Cardiac ventricle fibroblast (primary cell): ENCODE measurements at places on chromosomes 7 and 10. TPM values are rescaled to one million over a fixed set of nuclear protein-coding genes. Genes with fewer than 3 reads are reported as not detected.

The KNDC1 gene
- total RNA-seq: 0.29 and 0.62 TPM in 2 replicates

The SLC26A4 gene
- 0.05 and 0.44 TPM in 2 replicates for total RNA-seq

The DGKI gene
- 1.1 and 1.3 TPM in 2 replicates for total RNA-seq

The SEMA3A gene
- 0.34 and 0.69 TPM in 2 replicates for total RNA-seq

The SRGN gene
- 245 and 294 TPM in 2 replicates for total RNA-seq

The LLCFC1 gene
- not detected in 2 replicates for total RNA-seq

The C1QL3 gene
- total RNA-seq: not detected in 2 replicates

The CALML5 gene
- total RNA-seq: not detected in 2 replicates

The SUN3 gene
- not detected in 2 replicates for total RNA-seq

The MMP21 gene
- 0.15 TPM in 1 of 2 replicates, not detected in the other for total RNA-seq

The C10orf105 gene
- total RNA-seq: 0.06 TPM in 1 of 2 replicates, not detected in the other

The YKT6 gene
- 58.7 and 63.3 TPM in 2 replicates for total RNA-seq

The TMEM196 gene
- total RNA-seq: not detected in 2 replicates

The SPDYE9 gene
- total RNA-seq: not detected in 2 replicates

The CALML3 gene
- not detected in 2 replicates for total RNA-seq

The HTR7 gene
- 0.59 and 0.75 TPM in 2 replicates for total RNA-seq

The CRPPA gene
- 1.5 and 1.7 TPM in 2 replicates for total RNA-seq

The WDFY4 gene
- total RNA-seq: not detected in 2 replicates

The ANKRD1 gene
- 1.6 and 1.7 TPM in 2 replicates for total RNA-seq

The WDR86 gene
- total RNA-seq: 2.4 and 4.6 TPM in 2 replicates

The LRGUK gene
- not detected in 2 replicates for total RNA-seq

The CAMK2G gene
- 14.2 and 15.3 TPM in 2 replicates for total RNA-seq

The THNSL1 gene
- 4.0 and 4.1 TPM in 2 replicates for total RNA-seq

The ASZ1 gene
- not detected in 2 replicates for total RNA-seq

The CRHR2 gene
- total RNA-seq: not detected in 2 replicates

The ARMC3 gene
- not detected in 2 replicates for total RNA-seq

The H2BK1 gene
- not detected in 2 replicates for total RNA-seq

The CNTNAP2 gene
- 0.05 and 0.31 TPM in 2 replicates for total RNA-seq

The HOXA1 gene
- not detected in 2 replicates for total RNA-seq

The AHR gene
- total RNA-seq: 260 and 263 TPM in 2 replicates

The GFRA1 gene
- total RNA-seq: 0.19 and 0.68 TPM in 2 replicates

The HTR5A gene
- total RNA-seq: not detected in 2 replicates

The CACUL1 gene
- total RNA-seq: 17.5 and 18.5 TPM in 2 replicates

The NXPH1 gene
- total RNA-seq: not detected in 2 replicates

The SRRT gene
- total RNA-seq: 35.5 and 36.9 TPM in 2 replicates

The MOGAT3 gene
- not detected in 2 replicates for total RNA-seq

The GIMAP2 gene
- 1.9 and 2.9 TPM in 2 replicates for total RNA-seq

The FOXI2 gene
- not detected in 2 replicates for total RNA-seq

The TUBAL3 gene
- not detected in 2 replicates for total RNA-seq

The AASS gene
- total RNA-seq: 11.7 and 15.3 TPM in 2 replicates

The C10orf62 gene
- not detected in 2 replicates for total RNA-seq

The TRDMT1 gene
- total RNA-seq: 2.8 and 3.2 TPM in 2 replicates

The LIPK gene
- not detected in 2 replicates for total RNA-seq

The COPG2 gene
- total RNA-seq: 14.7 and 15.1 TPM in 2 replicates

The ZP3 gene
- 3.7 and 4.6 TPM in 2 replicates for total RNA-seq

The LRRD1 gene
- not detected in 2 replicates for total RNA-seq

The SEMA3D gene
- total RNA-seq: 0.05 and 0.12 TPM in 2 replicates

The HMX2 gene
- not detected in 2 replicates for total RNA-seq

The SPDYE8 gene
- total RNA-seq: not detected in 2 replicates

The CTAGE8 gene
- total RNA-seq: 0.10 TPM in 1 of 2 replicates, not detected in the other

The DRGX gene
- total RNA-seq: not detected in 2 replicates

The CRYGN gene
- total RNA-seq: 0.10 TPM in 1 of 2 replicates, not detected in the other

The PLAC9 gene
- total RNA-seq: 116 and 174 TPM in 2 replicates
